Renal cortex interstitium (tissue), 15 donors: ENCODE measurements at places on chromosomes 16 and 17. TPM values are rescaled to one million over a fixed set of nuclear protein-coding genes. Genes with fewer than 3 reads are reported as not detected.

Gene NLGN2
- polyA plus RNA-seq, result 29.0 TPM

Gene RSKR
- 12.2 TPM for polyA plus RNA-seq

Gene PLXDC1
- polyA plus RNA-seq, result 4.9 TPM

Gene LGALS9
- 11.1 TPM for polyA plus RNA-seq

Gene KRT12
- polyA plus RNA-seq, result not detected

Gene YBX2
- polyA plus RNA-seq, result 5.2 TPM

Gene SCO1
- 38.7 TPM for polyA plus RNA-seq

Gene NPIPA3
- not detected for polyA plus RNA-seq

Gene LPO
- polyA plus RNA-seq, result 0.22 TPM

Gene GPR142
- polyA plus RNA-seq, result not detected

Gene KCNH4
- polyA plus RNA-seq, result 0.03 TPM

Gene GSG1L
- polyA plus RNA-seq, result 0.77 TPM

Gene SMG6
- polyA plus RNA-seq, result 27.1 TPM

Gene GCGR
- polyA plus RNA-seq, result 17.7 TPM

Gene VASN
- 64.1 TPM for polyA plus RNA-seq

Gene NUBP2
- polyA plus RNA-seq, result 51.0 TPM

Gene STH
- polyA plus RNA-seq, result not detected

Gene TAC4
- polyA plus RNA-seq, result not detected

Gene CBFA2T3
- polyA plus RNA-seq, result 5.5 TPM

Gene SLX4
- polyA plus RNA-seq, result 5.7 TPM

Gene CARD14
- 2.3 TPM for polyA plus RNA-seq

Gene PRSS22
- polyA plus RNA-seq, result 12.2 TPM

Gene LLGL2
- 45.9 TPM for polyA plus RNA-seq

Gene MT1A
- not detected for polyA plus RNA-seq

Gene SLFN11
- polyA plus RNA-seq, result 11.8 TPM

Gene EME1
- 9.5 TPM for polyA plus RNA-seq

Gene SLC52A1
- 0.16 TPM for polyA plus RNA-seq

Gene GJD3
- not detected for polyA plus RNA-seq

Gene HSD11B2
- polyA plus RNA-seq, result 42.7 TPM

Gene C16orf95
- 5.0 TPM for polyA plus RNA-seq

Gene KRT38
- not detected for polyA plus RNA-seq

Gene NT5M
- 6.6 TPM for polyA plus RNA-seq

Gene SULT1A4
- 14.5 TPM for polyA plus RNA-seq

Gene KAT7
- 49.1 TPM for polyA plus RNA-seq

Gene KRT222
- 0.21 TPM for polyA plus RNA-seq

Gene C16orf46
- 1.9 TPM for polyA plus RNA-seq

Gene TMEM238L
- 2.9 TPM for polyA plus RNA-seq

Gene NTN3
- polyA plus RNA-seq, result 3.5 TPM
